ENCODE measurements at places on chromosomes 12 and 14.

DNA sequence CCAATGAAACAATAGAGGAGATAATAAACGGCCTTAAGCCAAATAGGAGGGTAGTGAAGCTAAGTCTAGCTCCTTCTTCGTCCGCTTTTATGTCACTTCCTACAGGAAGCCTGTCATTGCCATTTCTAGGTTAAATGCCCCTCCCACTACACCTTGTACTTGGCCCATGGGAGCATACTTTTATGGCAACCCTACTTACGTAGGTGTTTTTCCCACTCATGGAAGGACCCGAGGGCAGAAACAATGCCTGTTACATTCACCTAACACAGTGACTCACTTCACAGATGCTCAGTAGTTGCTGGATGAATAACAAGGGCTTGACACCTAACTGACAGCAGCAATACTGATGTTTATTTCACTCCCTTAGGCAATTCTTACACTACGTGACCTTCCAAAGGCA is 44.5 kb downstream of the ALKBH1 start:
- no peak for DNase-seq

DNA sequence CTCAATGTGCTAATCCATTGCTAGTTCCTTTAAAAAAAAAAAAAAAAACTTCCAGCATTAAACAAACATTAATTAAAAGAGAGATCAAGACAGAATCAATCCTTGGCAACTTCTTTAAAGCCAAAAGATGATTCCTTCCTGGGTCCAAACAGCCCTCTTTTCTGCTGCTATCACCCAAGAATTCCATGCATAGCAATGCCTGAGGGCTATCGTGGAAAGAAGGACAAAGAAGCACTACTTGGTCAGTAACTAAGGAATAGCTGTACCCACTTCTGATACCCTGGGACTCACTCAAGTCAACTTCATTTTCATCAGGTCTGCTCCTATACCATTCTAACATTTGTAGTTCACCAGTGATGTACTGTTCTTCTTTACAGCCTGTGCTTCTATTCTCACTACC is 51.8 kb downstream of the SLC38A2 start:
- no peak for DNase-seq

- no peak for DNase-seq
Observed at GRCh38 chr12:68775121-68775630, 29.2 kb downstream of the SLC35E3 start.

GRCh38 chr12:9240776-9241175 is 32.6 kb upstream of the PZP start:
- no peak for DNase-seq

DNA sequence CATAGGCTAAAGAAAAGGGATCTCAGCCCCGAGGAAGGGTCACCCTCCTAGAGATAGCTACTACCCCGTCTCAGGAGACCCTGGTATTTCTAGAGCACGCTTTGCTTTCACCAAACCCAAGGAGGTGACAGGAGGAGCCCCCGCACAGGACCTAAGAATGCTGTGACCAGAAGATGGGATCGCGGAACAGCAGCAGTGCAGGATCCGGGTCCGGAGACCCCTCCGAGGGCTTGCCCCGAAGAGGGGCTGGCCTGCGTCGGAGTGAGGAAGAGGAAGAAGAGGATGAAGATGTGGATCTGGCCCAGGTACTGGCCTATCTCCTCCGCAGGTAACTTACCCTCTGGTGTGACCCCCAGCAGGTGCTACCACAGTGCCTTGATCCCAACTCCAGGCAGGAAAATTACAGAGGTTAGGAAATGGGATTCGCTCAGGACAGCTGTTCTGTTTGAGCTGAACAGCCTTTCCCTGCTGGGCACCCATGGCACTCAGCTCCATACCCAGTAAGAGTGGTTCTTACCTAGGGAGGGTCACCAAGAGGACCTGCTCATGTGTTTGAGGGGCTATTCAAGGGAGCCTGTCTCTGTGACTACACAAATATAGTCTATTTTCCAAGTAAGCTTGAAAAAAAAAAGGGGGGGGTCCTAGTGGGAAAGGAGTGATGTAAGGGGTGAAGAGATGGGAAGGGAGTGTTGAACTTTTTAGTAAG is 826 bp upstream of the NRL start:
- no peak for DNase-seq

GRCh38 chr12:12046401-12046800 is 24.3 kb upstream of the BCL2L14 start:
- no peak for DNase-seq

DNA sequence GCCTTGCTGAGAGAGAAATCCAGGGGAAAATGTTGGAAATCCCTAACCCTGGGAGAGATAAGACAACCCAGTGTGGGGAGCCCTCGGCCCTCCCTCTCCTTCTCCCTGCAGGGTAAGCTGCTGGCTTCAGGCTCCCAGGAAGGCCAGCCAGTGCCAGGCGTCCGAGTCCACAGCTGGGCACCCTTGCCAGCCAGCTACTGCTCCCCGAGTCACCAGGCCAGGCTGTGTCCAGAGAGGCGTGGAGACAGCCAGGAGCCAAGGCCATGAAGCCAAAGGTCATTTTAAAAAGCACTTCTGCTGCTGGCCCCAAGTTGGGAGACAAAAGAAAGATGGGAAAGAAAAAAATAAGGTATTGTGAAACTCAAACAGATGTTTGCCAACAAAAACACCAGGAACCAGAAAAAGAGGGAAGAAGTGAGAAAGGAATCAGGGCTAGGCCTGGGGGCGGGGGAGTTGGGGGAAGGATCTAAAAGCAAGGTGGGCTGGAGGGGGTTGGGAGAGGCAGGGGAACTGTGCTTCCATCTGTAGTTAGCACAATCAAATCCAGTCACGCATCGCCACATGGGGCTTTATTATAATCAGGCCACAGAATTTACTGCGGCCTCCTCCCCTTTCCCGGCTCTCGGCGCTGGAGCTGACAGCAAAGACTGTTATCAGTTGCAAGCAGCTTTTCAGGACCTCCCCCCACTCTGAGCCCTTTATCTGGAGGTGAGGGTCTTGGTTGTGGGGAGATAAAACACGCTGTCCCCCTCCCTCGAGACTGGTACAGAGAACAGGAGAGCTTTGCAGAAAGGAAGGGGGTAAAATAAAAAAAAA is 33.5 kb downstream of the RBM19 start:
- no peak for DNase-seq

DNA sequence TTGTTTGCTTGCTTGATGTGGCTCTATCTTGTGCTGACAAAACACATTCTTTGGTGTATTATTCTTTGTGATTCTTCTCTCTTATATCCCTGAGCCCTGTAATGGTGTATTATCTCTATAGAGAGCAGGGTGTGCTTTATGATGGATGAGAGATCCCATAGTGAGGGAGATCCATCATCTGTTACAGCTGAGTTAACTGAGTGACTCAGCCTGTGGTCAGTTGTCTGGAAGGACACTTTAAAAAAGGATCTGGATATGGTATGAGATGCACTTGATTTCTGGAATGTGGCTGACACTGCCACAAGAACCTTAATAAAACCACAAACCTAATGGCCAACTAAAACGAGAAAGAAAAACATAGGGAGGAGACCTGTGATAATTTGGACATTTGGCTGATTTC is 461.4 kb upstream of the SYT1 start:
- peak; percentile 17 for DNase-seq

DNA sequence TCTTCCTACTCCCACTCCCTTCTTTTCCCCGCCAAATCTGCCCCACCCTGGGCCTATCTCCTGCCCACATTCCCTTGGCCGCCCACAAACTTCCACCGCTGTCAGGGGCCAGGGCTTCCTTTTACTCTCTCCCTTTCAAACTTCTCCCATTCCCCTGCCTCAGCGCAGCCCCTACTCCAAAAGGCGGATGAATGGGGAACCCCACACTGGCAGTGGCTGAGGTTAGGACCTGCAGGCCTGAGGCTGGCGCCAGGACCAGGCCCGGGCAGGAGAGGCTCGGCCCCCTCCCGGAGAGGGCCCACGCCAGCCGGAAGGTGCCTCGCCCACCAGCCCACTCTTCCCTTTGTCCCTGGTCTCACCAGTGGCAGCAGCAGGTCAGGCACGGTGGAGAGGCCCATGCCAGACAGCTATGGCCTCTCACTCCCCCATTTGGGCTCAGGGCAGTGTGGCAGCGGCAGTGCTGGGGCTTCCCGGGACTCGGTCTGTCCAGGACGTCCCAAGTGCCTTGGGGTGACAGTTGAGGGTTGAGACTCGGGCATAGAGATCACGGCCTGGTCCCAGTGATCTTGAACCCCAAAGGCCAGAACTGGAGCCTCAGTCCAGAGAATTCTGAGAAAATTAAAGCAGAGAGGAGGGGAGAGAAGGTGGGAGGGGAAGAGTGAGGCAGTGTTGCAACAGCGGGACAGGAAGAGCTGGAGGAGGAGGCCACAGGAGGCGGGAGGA is at the start of gene TNFRSF1A:
Gene TNFRSF1A (minus strand): TSS at position 660 of the 723 bp plus-strand sequence. CDS start 262 bp downstream, at position 398.
- DNase-seq: peak; percentile 81

- DNase-seq: no peak
Observed at GRCh38 chr14:24364841-24365240, 3.1 kb upstream of the NFATC4 start.

- no peak for DNase-seq
Observed at GRCh38 chr12:103657331-103657730, 70.3 kb downstream of the STAB2 start.

DNA sequence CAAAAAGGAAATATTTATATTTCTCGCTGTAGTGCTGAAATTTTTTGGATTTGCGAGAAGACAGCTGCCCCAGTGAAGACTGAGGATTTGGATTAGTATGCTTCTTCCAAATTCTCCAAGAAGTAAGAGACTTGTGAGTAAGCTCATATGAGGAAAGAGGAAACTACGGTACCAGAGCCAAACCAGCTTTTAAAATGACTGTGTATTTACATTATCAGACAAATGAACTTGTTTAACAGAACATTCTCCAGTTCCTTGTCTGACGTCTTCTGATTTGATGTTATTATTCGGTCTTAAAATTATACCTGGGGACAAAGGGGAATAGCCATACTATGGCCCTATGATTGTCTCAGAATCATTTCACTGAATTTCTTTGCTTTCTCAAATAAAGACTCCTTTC is 8.0 kb downstream of the CLEC12B start:
- DNase-seq: no peak

GRCh38 chr14:71022939-71023338 is 115.7 kb downstream of the PCNX1 start:
- DNase-seq: no peak

DNA sequence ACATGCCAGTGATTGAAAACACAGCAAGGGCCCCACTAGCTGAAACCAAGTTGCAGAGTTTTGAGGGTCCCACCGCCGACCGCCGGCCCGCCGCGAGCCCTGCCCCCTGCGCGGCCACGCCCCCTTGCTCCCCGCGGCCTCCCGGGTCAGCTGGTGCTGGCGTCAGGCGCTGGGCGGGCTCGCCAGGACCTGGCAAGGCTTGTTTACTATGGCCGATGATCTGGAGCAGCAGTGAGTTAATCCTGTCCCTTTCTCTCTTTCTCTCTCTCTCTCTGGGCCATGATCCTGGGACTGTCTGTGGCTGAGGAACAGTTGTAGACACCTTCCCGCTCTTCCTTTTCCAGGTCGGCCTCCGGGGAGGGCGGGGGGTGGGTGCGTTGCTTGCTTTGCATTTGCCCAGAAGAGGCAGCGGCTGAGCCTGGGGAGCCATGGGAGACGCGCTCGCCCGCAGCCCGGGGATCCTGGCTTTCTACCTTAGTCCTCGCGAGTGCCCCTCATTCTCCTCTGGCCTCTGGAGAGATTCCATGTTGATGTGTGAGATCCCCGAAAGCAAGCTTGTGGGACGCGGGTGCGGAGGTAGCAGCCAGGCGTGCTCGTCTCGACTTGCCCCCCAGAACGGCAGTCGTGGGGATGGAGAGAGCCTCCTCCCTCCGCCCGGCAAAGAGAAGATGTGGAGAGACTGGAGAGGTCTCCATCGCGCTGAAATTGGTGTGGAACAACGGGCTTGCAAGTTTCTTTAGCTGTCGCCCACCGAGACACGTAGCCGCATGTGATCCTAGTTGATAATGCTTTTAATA is at the start of gene ABHD4:
Gene ABHD4 (plus strand): TSS at position 202 of the 797 bp plus-strand sequence. CDS start 7 bp downstream, at position 209.
- peak; percentile 62 for DNase-seq

- no peak for DNase-seq
Observed at GRCh38 chr12:46787496-46788055, 38.2 kb downstream of the SLC38A4 start.

DNA sequence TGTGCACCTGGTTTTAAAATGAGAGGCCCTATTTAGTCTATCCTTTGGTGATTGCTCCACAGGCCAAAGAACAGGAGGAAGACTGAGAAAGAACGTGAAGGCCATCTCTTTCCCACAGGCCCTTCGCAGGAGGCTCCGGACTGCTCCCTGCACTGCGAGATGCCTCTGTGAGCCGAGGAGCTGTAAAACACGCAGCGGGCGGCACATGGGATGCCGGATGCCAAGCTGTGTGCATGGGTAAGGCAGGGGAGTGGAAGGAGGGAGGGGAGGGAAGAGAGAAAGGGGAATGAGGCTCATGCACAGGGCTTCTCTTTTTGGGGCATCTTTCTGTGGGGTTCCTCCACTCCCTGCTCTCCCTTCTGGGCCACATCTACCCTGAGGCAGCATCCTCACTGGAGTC is 61.6 kb downstream of the SPTB start:
- DNase-seq: no peak

- no peak for DNase-seq
Observed at GRCh38 chr14:23219075-23219474, 18.7 kb upstream of the RNF212B start.

GRCh38 chr12:121799842-121800693 is 3.7 kb upstream of the SETD1B start:
- DNase-seq: peak; percentile 66

GRCh38 chr14:93016275-93016845 is 93.4 kb downstream of the CHGA start:
- DNase-seq: no peak

DNA sequence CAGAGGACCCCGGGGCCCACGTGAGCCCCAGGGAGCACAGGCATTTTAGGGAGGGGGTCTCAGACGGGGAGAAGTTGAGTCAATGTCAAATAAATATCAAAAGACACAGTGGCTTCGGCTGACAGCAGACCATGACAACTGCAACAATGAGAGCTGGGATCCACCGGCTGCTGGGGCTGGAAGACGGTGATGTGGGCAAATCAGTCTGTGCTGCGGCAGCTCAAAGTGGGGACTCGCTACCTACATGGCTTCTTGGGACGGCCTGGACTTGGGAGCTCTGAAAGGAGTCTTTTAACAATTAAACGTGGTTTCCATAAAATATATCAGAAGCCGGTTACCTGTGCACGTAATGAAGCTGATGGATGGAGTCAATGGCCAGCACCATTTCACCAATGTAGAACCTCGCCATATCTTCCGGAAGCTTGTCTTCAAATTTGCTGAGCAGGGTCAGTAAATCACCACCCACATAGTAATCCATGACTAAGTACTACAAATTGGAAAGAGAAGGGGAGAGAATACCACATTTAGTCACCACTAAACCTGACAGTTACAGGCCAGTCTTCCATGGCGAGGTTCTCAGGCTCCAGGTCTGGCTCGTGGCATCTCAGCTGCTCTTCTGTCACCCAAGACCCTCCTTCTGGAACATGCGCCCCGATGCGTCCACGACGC is 58.0 kb downstream of the CDC42BPB start:
- no peak for DNase-seq

Data from SK-MEL-5 (cell line).